Stimulated activated CD4-positive, alpha-beta T cell treated with anti-CD3 and anti-CD28 coated beads, TNF-alpha, amount 100 ng/mL, for 48 hours (primary cell): ENCODE measurements at places on chromosomes 13 and 19.

DNA sequence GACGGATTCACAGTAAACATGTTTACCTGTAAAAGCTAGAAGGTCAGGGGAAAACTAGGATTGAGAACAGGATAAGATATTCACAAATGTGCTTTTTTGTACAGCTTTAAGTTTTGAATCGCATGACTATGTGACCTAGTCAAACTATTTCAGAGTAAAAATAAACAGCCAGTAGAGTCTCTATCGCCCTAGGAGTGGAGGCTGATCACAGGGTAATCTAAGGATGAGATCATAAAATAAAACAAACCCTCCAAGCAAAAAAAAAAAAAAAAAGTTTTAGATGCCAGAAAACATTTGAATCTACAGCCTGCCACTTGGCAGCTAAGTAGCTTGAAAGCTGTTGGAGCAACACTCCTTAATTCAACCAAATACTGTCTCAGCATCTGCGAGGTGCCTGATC is 26.8 kb downstream of the ZNF350 start:
- no peak for DNase-seq

DNA sequence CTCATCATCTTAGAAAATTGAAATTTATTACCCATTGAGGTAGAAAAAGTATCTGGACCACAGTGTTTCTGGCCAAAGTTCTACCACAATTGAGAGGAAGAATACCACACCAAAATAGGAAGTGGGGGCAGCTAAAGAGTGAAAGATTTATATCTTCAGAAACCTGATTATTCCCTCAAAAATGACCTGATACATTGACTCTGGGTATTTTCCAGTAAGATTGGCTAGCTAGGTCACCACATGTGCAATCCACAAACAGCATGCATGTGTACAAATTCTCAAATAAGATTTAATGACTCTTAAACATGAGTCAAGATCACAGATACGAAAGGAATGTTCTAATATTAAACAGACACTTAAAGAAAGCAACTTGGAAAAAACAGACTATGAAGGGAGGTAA is 1516.2 kb upstream of the PCDH20 start:
- no peak for DNase-seq

DNA sequence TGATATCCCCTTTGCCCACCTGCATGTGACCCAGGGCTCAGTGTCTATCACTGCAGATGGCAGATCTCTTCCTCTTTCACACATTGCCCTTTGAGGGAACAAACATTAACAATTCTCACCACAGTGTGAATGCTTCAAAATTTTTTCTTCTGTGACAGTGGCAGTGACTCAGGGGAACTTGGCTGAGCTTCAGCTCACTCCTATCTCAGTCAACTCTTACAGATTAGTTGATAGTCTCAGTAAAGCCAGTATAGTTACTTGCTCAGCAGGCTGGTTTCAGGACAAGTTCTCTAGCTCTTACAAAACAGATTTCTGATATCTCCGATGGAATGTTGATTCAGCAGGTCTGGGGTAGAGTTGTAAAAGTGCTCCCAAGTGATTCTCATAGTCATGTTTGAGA is 166.9 kb downstream of the DLEU7 start:
- DNase-seq = no peak

DNA sequence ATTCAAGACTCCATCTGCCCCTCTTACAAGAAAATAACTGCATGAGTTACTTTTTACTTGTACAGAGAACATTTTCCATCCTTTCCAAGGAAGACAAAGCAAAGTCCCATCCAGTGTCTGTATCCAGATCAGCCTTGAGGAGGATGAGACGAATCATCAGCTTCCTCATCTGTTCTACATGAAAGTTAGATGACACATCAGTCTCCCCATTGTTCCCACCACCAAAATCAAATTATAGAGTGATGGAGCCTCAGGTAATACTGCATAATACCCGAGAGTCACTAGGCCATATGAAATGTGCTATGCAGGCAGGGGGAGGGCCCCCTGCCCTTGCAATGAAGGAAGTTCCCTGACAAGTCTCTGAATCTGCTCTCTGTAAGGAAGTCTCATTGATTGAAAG is 1244.6 kb upstream of the SLC10A2 start:
- DNase-seq = no peak

- no peak for DNase-seq
These were observed 28.9 kb downstream of the ZNF101 start for GRCh38 chr19:19697589-19697988.

- DNase-seq = no peak
These were observed 597.7 kb downstream of the GPC6 start for GRCh38 chr13:93824286-93824685.

- DNase-seq = peak; percentile 55
These were observed 10.9 kb downstream of the GNA15 start for GRCh38 chr19:3146677-3147100.

DNA sequence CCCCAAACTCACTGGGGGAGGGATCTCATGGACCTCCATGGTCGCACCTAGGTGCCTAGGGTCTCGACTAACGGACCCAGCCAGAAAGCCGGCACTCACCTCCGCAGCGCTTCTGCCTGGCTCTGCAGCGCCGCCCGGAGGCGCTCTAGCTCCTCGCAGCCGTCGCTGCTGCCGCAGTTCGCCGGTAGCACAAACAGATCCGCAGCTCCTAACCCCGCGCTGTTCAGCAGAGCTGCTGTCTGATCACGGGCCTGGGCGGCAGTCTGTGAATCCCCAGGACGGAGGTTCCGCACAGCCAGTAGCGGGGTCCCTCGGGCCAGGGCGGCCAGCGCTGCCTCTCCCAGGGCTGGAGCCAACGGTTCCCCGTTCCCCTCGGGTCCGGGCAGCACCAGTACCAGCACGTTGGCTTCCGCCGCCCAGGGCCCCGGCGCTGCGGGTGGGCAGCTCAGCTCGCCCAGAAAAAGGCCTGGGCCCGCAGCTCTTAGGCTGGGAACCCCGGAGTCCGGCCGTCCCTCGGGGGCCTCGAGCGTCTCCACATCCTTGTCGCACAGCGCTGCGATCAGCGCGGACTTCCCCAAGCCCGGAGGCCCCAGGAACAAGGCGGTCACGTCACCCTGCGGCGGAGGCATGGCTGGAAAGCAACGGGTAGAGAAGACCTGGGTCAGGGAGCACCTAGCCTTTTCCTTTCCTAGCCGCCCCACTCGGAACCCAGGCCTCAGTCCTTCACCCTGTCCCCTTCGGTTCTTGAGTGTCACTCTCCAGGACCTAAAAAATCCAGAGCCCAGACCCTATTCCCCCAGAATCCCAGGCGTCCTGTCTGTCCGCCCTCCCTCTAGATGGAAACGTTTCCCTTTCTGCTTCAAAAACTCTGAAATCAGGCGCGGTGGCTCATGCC is 977 bp downstream of the IRGQ start:
- peak; percentile 64 for DNase-seq
